ENCODE measurements at places on chromosomes 7 and 10.

GRCh38 chr10:36349445-36350078 is 707.5 kb upstream of the FZD8 start:
- DNase-seq: no peak

GRCh38 chr7:155863721-155864151 is 51.5 kb upstream of the SHH start:
- DNase-seq: no peak

- no peak for DNase-seq
Measured at GRCh38 chr7:26399736-26400135, 108.1 kb downstream of the SNX10 start.

GRCh38 chr10:69866688-69867461 is 65.2 kb downstream of the COL13A1 start:
- DNase-seq: no peak

DNA sequence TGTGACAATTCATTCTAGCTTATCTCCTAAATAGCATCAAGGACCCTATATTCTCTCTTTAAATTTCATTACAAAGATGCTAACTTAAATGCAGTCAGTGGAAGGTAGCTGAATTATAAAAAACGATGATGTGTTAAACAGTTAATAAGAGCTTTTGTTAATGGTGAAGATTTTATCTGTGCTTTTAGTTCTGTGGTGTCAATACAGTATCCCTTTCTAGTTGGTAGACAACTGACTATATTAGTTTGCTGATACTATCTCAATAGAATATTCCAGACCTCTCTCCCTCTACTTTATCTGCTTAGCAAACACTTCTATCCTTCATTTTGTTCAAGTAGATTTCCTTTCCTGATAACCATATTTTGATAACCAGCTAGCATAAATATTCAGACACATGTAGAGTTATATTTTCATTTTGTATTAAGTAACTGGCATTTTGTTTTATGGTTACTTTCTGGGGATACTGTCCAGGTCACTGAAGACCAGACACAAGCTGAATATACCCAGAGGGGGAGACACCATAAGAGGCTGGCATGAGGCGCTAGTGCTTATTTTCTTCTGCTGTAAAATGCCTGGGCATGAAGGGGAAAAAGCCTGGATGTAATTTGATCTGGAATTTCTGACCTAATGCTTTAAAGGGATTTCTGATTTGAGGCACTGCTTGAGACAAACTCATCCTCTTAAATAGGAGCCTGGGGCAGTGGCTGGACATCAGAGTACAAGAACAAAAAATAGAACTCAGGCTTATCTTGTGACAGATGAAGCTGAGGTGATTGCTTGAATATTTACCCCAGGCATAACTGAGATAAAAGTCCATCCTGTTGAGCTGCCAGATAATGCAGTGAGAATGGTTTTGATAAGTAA is 197.5 kb downstream of the MALRD1 start:
- DNase-seq: no peak

GRCh38 chr10:117597216-117597615 is 54.7 kb downstream of the EMX2 start:
- DNase-seq: no peak

- DNase-seq: no peak
Measured at GRCh38 chr7:4068286-4068685, 613.8 kb upstream of the FOXK1 start.

- DNase-seq: no peak
Measured at GRCh38 chr7:6385110-6385781, 62.5 kb downstream of the DAGLB start.

DNA sequence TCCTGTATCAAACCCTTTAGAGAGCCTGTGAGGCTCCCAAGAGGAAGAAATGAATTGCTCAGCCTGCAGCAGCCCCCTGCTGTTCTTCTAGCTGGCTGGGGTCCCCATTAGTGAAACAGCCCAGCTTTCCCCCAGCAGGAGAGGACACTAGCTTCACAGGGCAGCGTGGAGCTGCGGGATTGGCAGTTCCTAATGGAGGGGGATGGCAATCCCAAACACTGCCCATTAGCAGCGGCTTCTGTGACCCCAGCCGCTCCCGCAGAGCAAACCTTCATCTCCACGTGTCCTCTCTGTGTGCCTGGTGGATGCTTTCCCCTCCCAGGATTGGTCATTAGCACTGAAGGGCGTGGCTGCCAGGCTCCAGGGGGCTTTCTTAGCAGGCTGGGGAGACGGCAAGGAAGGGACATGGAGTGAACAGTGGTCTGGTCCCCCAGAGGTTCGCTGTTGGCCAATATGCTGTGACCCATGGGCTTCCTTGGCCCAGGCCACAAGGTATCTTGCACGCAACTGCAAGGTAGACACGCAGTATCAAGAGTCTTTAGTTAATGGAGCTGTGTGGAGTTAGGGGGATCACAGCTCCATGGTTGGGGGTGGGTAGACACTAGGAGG is 322.5 kb upstream of the ZMIZ1 start:
- DNase-seq: no peak

GRCh38 chr10:89978081-89978480 is 276.7 kb downstream of the KIF20B start:
- no peak for DNase-seq

- DNase-seq: no peak
Measured at GRCh38 chr10:72794260-72794659, 99.3 kb upstream of the OIT3 start.

- no peak for DNase-seq
Measured at GRCh38 chr10:62638062-62638477, 166.4 kb upstream of the ADO start.

DNA sequence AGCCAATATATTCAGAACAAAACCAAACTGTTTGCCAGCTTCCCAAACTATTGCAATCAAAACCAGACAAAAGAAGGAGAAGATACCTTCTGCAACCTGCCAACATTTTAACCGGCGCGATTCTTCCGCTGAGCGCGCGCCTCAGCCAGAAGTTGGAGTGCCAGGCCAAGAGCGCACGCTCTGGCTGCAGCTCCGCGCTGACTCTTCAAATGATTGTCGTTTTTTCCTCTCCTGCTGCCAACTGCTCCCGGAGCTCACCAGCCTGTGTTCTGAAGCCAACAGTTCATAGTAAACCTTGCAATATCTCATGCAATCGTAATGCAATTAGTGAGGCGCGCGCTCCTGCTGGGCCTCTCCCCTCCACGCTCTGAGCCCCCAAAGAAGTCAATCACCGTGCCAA is 259.7 kb upstream of the MGMT start:
- no peak for DNase-seq

- DNase-seq: no peak
Measured at GRCh38 chr10:26310361-26310760, 93.8 kb downstream of the GAD2 start.

Measured in NCI-H187 (cell line).